ENCODE measurements at places on chromosomes 3 and 15.

DNA sequence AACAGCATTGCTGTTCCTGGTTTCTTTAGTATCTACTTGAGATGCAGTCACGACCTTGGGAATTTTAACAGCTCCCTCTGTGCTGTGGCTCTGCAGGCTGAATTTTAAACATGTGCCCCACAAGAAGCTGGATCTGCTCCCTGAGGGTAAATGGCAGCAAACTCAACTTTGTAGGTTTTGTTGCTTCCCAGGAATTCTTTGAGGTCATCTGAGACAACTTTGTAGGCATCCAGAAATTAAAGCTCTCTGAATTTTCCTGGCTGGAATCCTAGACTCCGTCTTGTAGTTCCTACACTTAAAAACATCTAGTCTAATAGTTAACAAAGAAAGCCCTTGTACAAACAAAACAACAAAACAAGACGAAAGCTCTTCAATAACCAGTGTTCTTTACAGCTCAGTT lies 366.3 kb downstream of the FEZF2 start:
- DNase-seq, result no peak

- no peak for DNase-seq
Observed at GRCh38 chr3:124404621-124405020, 325.6 kb upstream of the UMPS start.

DNA sequence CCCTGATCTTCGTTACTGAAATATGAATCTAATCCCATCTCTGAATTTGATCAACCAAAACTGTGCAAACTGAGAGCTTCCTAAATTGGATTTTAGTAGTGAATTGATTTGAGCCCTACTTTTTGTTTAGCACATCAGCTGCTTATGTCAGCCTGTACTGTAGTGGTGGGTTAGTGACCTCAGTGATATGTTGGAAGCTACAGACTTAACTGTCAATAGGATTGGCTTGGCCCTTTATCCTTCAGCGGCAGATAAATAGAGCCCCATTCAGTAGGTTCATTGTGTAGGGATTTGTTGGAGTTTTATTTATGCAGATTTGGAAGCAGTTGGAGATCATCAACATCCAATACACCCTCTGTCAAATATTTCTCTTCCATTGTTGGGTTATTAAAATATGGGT lies 409.7 kb downstream of the SOX2 start:
- DNase-seq, result no peak

DNA sequence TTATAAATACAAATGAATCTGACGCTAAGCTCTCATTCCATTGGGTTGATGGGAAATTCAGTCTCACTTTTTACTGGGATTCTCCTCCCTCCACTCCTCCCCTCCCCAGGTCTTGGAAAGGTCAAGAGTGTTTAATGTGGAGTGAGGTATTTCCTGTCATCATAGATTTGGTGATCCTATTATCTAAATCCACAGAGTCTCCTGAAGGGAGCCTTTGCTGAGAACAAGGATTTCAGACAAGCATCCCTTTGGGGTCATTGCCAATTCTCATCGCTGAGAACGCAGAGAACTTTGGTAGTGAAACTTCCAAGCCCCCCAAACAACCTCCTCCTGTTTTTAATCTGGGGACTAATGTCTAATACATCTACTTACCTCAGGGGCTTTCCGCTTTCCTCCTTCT lies 297.9 kb downstream of the OTOL1 start:
- no peak for DNase-seq

GRCh38 chr3:87196879-87197278 lies 30.2 kb upstream of the CHMP2B start:
- no peak for DNase-seq

- DNase-seq, result no peak
Observed at GRCh38 chr15:83954506-83954905, 281.1 kb upstream of the GOLGA6L4 start.

DNA sequence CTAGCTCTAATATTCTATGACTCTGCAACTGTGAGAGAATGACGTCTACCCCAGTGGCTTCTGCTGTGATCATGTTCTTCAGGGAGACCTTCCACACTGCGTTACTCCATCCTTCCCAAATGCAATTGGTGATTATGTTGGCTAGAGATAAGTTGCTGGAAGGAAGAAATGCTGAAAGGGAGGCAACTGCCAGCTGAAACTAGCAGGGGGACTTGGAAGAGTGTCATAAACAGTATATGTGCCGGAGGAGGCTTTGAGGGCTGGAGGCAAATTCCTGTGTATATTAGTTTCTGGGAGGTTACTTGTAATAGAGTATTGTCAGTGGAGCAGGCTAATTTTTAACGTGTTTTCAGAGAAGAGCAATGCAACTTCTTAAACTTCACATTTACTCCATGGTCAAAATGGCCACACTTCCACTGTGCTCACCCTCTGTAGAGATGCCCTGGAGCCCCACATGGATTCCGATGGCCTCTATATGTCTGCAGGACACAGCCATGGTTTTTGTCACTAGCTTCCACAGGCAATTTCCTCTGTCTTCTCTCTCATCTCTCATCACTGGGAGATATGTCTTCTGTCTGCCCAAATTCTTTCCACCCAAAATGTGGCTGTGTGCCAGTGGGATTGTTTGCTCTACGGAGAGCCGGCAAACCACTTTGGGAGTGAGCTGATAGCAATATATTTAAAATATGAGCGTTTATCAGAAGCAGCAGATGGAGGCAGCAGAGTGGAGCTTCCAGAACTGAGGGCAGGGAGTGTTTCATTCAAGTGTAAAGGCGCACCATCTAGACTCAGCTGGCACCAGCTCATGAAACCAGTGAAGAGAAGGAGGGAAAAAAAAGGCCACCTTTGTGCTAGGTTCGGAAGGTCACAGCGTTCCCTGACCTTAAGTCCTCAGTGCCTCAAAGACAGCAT lies 13.3 kb upstream of the CD47 start:
- DNase-seq, result no peak

DNA sequence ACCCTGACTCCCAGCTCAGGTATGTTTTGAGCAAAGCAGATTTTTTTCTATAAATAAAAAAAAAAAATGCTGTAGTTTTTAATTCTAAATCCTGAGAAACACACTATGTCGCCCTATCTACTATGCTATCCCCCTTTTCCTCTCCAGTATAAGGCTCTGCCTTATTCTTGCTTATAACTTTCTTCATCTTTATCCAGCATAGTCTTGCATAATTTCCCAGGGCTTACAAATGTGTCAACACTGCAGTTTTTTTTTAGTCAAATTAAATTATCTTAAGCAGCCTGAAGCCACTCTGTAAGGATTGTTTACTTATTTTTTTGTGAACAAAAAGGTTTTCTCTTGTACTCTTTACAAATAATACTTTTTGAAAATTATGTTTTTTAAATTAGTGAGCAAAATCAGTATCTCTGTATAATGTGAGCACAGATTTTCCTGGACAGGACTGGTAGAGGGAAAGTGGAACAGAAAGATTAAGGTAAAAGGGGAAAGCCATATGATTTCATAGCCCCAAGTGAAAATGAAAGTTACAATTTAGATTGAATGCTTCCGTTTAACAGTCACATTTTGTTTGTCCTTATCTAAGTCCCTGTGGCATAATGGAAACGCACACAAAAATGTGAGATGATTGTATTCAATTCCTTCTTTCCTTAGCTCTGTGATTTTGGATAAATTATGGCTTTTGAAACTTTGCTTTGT lies 5.6 kb upstream of the PYDC2 start:
- no peak for DNase-seq

DNA sequence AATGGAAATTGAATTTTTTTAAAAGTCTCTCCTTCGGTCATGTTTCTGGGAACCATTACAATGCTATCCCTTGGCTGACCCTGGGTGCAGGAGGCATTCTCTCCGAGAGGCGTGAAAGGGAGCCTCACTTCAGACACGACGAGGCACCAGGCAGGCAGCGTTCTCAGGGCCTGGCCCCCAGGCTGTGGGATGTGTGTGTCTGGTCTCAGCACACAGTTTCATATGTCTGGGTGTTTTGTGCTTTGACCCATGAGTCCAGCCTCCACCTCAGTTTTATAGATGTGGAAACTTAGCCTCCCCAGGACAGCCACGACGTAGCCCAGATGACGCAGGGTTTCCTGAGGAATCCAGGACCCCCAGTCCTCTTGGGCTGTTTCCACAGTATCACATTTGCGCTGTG lies 34.0 kb downstream of the FGD5 start:
- no peak for DNase-seq

GRCh38 chr3:190182418-190183043 lies 61.8 kb upstream of the P3H2 start:
- no peak for DNase-seq

GRCh38 chr3:147191795-147192385 lies 214.5 kb downstream of the ZIC4 start:
- DNase-seq, result peak; percentile 76

All from Karpas-422 (cell line).